ENCODE measurements at places on chromosomes 5 and 9. TPM values are rescaled to one million over a fixed set of nuclear protein-coding genes. Genes with fewer than 3 reads are reported as not detected.

The HMGCS1 gene
- 212 TPM for total RNA-seq

The FOXD4 gene
- 0.65 TPM for total RNA-seq

The RASGRF2 gene
- under 0.01 TPM for total RNA-seq

The TPPP gene
- 0.94 TPM for total RNA-seq

The SPINK6 gene
- 28.1 TPM for total RNA-seq

The FAM151B gene
- 1.2 TPM for total RNA-seq

The CCL19 gene
- not detected for total RNA-seq

The BARX1 gene
- not detected for total RNA-seq

The ADGRD2 gene
- not detected for total RNA-seq
